Fibroblast of skin of right quadriceps (primary cell): ENCODE measurements at places on chromosomes 11 and 22.

DNA sequence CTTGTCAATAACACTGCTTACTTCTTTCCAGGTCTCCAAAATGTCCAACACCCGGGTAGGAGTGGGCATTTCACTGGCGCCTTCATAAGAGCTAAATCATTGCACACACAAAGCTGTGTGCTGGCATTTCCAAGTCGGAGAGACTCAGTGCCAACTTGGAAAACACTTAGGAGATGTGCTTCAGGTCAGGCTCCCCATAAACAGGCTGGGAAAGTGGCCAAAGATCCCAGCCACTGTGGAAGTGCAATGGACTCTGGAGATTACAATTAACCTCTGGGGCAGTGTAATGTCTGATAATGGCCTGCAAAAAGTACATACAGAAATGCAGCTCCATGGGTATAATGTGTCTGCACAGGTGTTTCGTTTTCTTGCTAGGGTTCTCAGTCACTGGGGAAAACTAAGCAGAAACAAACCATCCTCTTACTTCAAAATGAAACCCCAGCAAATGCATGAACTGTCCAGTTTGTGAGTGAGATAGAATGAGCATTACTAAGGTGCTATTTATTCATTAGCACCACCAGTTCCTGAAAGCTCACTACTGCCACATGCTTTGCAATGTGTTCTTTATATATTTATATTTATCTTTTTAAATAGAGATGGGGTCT is 79.0 kb downstream of the ABTB2 start:
- DNase-seq, result no peak

- DNase-seq, result no peak
Measured at GRCh38 chr11:104620991-104621390, 277.3 kb downstream of the CASP12 start.

DNA sequence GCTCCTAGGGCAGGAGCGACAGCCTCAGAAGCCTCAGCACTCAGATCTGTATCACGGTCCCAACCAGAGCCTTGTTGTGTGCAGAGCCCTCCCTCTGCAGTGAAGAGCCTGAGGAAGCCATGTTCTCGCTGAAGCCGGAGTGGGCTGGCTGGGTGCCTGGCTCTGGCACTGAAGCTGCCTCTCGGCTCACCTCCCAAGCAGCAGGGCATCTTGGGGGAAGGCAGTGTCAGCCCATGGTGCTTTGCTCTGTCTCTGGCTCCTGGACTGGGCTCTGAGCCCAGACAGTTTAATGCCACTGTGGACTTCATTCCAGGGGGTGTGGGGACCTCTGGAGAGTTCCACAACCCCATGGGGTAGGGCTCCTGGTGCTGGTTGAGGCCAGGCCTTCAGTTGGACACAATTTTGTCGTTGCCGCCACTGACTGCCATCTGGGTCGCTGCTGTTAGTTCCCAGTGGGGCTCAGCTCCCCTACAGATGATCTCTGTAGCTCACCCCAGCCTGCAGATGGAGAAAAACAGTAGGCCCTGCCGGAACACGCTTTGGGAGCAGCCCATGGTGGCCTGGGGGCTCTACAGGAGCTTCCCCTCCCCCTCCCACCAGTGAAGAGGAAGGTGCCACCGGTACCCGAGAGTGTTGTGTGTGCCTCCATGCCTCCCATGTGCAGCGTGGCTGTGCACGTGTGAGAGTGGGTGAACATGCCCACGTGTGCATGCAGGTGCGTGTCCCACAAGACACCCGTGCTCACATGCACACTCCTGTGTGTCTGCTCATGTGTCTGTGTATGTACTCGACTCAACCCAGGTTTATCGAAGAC is 86.5 kb upstream of the B3GAT1 start:
- no peak for DNase-seq

GRCh38 chr11:103994094-103994493 is 42.3 kb upstream of the DDI1 start:
- peak; percentile 88 for DNase-seq

GRCh38 chr22:35568751-35569739 is 28.4 kb downstream of the RASD2 start:
- peak; percentile 81 for DNase-seq

- peak; percentile 59 for DNase-seq
Measured at GRCh38 chr22:28283068-28283654, 364.1 kb upstream of the PITPNB start.

GRCh38 chr11:75277991-75278790 is 37.6 kb downstream of the TPBGL start:
- DNase-seq, result no peak

DNA sequence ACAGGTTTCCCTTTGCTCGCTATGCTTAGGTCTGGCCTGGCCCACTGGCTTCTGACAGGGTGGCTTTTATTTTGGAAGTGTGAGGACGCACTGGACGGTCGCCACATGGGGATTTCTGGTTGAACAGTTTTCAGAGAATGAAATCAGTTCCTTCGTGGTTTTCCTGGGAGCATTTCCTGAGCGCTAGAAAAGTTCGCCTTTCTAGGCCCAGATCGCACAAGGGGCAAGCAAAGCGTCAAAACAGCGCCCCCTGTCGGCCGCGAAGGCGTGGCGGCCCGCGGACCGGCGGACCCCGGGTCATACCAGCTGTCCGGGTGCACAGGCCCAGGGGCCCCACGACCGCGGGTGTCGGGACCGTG is 12.7 kb upstream of the CYP2R1 start:
- DNase-seq, result peak; percentile 56

GRCh38 chr11:68263444-68264035 is 8.2 kb downstream of the C11orf24 start:
- DNase-seq, result no peak

GRCh38 chr11:63142459-63142858 is 1.6 kb downstream of the SLC22A24 start:
- DNase-seq, result peak; percentile 2

DNA sequence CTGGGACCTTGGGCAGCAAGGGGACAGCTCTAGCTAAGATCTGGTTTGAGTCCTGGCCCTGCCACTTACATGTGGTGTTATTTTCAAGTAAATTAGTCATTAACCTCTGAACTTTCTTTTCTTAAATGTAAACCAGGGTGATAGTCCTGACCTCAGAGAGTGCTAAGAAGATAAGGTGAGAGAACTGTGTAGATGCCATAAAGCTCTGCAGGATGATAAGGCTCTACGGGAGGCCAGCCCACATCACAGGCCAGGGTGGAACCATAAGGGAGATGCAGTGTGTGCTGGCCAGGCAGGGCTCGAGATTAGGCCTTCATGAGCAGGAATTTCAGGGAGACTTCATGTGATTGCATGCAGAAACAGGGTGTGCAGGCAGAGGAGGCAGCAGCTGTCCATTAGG is 24.2 kb downstream of the NECTIN1 start:
- DNase-seq, result no peak

- no peak for DNase-seq
Measured at GRCh38 chr11:70624598-70624993, 226.3 kb downstream of the CTTN start.

DNA sequence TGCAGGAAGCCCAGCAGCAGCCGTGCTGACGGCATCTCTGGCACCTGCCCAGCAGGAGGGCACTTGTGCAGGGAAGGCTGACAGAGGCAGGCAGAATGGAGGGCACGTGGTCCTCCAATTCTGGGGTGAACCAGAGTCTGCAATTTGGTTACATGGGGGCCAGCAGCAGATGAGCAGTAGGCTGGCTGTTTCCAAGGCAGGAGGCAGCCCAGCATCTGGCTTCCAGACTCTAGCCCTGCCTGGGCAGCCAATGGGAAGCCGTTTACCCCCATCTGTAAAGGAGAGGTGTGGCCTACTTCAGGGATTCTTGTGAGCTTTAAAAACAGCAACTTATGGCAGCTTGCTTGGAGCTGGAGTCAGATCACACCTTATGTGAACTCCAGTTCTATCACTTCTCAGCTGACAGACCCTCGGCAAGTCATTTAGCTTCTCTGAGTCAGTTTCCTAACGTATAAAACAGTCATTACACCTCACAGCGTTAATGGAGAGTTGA is 27.9 kb upstream of the RASL10A start:
- peak; percentile 67 for DNase-seq

- no peak for DNase-seq
Measured at GRCh38 chr11:121418625-121419114, 33.4 kb upstream of the SORL1 start.

- no peak for DNase-seq
Measured at GRCh38 chr11:45156741-45157140, 10.3 kb downstream of the PRDM11 start.

- DNase-seq, result no peak
Measured at GRCh38 chr11:114942207-114942606, 263.9 kb downstream of the NXPE2 start.

DNA sequence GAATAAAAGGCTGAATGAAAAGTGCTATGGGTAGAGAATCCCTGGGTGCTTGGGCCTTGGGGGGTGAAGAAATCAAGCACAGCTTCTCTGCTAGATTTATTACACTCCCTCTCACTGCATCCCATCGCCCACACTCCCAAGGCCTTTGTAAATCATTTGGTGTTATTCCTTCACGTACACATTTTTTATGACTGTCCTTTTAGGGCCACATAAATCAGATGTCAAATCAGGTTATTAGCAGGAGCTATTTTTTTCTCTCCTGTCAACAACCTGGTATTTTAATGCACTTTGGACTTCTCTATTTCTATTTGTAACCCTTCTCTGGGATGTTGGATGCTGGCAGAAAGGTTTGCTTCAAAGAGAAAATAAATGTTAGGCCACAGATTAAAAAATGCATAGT is 408.8 kb downstream of the INSC start:
- no peak for DNase-seq

GRCh38 chr11:75371949-75372876 is 20.8 kb upstream of the ARRB1 start:
- no peak for DNase-seq

- peak; percentile 41 for DNase-seq
Measured at GRCh38 chr11:89436071-89436470, 55.1 kb downstream of the NOX4 start.

DNA sequence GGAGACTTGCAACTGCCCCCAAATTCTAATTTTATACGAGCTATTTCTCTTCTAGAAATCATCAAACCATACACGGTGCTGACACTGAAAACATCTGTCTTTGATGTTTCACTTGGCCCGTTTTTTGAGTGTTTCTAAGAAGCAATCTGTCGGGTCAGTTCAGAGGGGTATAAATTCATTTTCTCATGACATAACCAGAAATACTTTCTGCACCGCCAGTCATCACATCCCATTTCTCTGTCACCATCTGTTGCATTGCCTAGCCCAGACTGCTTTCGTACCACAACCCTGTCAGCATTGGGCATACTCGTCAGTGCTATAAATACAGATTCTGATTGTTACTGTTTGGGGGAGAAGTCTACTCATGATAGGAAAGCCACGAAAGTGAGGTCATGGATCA is 63.1 kb upstream of the CCDC90B start:
- no peak for DNase-seq

- DNase-seq, result no peak
Measured at GRCh38 chr11:2853401-2853800, 32.2 kb downstream of the CDKN1C start.

DNA sequence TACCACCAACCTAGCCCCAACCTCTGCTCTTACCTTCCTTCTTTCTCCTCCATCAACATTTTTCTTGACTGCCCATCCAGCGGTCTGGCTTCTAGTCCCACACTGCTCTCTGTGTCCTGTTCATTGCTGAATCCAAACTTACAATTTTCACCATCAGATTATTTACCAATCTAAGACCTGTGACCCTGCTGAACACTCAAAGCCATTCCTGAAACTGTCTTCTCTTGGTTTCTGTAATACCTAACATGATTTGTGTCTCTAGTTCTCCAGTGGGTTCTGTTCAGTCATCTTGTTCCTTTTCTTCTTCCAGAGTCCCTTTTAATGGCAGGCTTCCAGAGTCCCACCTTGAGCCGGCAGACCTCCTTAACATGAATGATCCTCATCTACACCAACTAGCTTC is 24.1 kb downstream of the RRAS2 start:
- no peak for DNase-seq

DNA sequence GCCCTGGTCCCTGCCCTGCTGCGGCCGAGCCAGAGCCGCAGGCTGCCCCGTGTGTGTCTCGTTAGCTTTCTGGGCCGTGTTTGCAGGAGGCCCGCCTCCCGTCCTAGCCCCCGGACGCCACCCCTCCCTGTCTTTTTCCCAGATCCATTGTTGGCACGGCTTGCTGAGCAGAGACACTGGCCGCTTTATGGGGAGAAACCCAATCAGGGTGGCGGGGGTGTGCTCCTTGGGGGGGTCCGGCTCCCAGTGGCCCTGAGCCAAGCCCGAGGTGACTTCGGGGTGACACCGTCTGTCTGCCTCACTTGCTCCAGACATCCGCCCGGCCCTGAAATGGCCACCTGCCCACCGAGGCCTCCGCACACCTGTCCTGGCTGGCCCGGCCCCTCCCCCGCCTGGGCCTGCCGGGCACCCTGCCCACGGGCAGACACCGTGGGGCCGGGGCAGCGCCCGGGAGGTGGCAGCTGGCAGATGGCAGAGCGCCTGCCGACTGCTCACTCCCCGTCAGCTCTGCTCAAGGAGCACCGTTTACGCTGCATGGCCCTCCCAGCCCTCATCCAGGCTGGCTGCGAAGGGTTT is 43.1 kb upstream of the PPARA start:
- DNase-seq, result no peak

- DNase-seq, result no peak
Measured at GRCh38 chr22:22849640-22850610, 37.7 kb upstream of the IGLL5 start.

DNA sequence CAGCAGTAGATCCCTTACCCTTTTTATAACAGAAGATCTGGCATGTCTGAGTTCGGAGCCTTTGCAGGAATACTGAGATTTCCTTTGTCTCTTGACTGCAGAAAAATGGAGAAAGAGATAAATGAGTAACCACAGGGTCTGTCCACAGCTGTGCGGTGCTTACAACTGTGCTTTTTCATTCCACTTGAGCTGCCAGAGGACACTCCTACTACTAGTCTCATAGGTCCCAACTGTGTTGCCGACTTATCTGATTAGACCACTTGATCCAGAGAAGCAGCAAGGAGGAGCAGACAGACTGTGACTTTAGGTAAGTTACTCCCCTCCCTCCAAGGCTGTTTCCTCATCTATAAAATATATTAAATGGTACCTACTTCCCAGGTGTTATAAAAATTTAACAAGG is 17.5 kb downstream of the FAM227A start:
- no peak for DNase-seq

GRCh38 chr22:19068784-19069271 is 53.4 kb downstream of the DGCR2 start:
- DNase-seq, result no peak

DNA sequence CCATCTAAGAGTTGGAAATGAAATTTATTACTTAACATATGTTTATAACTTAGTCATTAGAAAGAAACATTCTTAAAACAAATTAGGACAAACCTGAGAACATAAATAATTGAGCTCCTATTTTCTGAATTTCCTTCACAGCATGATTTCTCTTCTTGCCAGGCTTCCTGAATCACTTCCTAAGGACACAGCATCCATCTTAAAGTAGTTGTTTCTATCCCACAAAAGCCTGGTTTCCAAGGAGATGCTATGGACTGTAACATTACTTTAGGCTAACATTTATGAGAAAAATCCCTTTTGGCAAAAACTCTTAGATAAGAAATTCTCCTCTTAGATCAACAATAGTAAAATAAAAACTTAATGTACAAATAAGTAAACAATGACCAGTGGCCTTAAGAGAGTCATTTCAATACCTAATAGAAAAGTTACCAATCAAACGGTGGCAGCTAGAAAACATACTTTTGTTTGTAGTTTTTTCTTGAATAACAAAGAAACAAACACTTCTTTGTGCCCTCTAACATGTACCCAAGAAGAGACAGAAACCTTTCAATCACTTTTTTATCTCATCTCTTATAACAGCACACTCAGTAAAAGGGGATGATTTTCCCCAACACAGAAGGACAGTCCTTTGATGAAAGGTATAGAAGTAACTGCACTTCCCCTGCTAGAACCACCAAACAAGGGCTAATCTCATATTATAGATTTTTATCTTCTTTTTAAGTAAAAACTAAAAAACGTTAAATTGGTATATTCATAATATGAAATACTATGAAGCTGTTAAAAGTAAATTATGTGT is 74.5 kb downstream of the TTC28 start:
- DNase-seq, result peak; percentile 18
